ENCODE measurements at places on chromosomes 3 and 15. TPM values are rescaled to one million over a fixed set of nuclear protein-coding genes. Genes with fewer than 3 reads are reported as not detected.

Gene COX17
- polyA plus RNA-seq = 44.9 TPM

Gene GUCA1C
- polyA plus RNA-seq = 0.47 TPM

Gene PROK2
- not detected for polyA plus RNA-seq

Gene SHC4
- 3.4 TPM for polyA plus RNA-seq

Gene RASL12
- polyA plus RNA-seq = 8.6 TPM

Gene TAGLN3
- 1.9 TPM for polyA plus RNA-seq

Gene CHRM5
- polyA plus RNA-seq = 0.17 TPM

Gene A4GNT
- 0.78 TPM for polyA plus RNA-seq

DNA sequence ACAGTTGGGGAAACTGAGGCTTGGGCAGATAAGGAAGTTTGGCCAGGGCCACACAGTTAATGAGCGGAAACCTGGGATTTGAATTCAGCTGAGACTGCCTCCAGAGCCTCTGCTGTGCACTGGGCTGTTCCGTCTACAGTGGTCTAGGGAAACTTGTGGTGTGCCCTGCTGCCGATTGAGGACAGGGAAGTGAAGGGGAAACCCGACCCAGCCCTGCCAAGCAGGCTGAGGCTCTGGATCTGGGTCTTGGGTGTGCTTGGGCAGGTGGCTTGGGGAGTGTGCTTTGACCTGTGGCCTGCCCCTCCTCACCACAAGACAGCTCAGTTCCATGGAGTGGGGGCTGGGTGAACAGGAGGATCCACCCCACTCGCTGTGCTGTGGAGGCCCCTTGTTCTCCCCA, 17.6 kb downstream of the NISCH start:
- DNase-seq = no peak

GRCh38 chr3:195886181-195887141, 21.9 kb downstream of the TNK2 start:
- DNase-seq = no peak

- no peak for DNase-seq
Measured at GRCh38 chr15:47661661-47662180, 55.6 kb upstream of the SEMA6D start.

GRCh38 chr15:47688573-47689086, 28.7 kb upstream of the SEMA6D start:
- no peak for DNase-seq

DNA sequence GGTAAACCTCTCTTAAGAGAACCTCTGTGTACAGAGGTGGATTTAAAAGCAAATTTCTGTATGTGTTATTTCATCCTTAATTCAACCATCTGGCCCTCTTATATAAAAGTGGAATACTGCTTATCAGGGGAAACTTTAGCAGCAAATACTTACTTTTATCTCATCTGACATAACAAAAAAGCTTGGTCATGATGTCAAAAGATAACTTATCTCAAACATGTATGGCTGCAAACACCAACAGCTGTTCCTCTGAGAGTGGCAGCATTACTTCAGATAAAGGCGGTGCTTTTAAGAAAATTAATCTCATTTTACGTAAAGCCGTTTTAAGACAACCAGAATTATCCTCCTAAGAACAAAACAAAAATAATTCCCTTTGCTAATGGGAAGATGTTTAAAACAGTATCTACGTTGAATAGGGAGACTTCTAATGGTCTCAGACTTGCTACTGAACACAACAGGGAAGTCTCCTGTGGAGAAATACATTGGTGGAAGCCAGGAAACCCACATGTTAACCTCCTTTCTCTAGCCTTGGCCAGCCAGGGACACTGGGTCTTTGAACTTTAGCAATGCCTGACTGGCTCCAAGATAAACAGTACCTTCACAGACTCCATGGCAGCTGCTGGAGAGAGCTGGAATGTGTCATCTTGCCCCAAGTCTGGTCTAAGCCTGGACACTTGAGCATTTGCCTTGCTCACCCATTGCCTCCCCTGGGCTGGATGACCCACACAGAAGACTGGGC, 18.1 kb downstream of the ARRDC4 start:
- DNase-seq = no peak

- DNase-seq = no peak
Measured at GRCh38 chr3:104908761-104909160, 457.9 kb upstream of the ALCAM start.

GRCh38 chr3:102017784-102018183, 168.5 kb downstream of the NFKBIZ start:
- DNase-seq = no peak

DNA sequence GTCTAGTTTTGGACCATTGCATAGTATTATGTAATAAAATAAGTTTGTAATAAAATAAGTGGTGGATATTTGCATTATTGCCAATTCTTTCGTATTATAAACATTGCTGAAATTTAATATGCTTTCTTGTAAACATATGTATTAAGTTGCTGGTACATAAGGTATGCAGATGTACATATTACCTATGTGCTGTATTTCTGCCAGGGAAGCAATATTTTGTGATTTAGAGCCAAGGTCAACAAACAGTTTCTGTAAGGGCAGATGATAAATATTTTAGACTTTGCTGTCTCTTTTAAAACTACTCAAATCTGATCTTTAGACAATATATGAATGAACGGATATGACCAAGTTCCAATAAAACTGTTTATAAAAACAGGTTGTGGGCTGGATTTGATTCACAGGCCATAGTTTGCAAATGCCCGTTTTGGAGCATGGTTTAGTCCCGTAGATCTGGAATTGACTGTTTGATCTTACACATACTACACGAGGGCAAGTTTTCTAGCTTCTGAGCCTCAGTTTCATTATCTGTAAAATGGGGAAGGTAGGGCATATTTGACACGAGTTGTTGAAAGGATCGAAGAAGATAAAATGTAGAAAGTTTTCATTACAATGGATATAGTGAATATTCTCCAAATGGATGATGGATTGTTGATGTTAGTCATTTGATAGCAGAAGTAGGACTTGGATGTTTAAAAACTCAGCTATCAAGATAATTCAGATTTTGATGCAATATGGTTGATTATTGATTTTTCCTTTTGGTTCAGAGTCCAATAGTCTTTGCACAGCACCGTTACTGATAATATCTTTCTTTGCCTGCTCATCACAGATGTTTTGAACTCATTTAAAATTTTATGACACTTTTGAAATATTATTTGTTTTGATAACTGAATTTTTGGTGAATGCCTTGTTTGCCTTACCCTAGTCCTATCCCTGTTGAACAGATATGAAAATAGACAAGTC, 394.6 kb downstream of the FEZF2 start:
- DNase-seq = no peak

GRCh38 chr3:48402281-48402732, 27.6 kb downstream of the PLXNB1 start:
- DNase-seq = no peak

GRCh38 chr3:128180913-128181312, 27.6 kb downstream of the EEFSEC start:
- DNase-seq = no peak

- DNase-seq = no peak
Measured at GRCh38 chr3:134503266-134503665, 17.4 kb downstream of the CEP63 start.

GRCh38 chr3:195256639-195257453, 14.1 kb downstream of the XXYLT1 start:
- no peak for DNase-seq

DNA sequence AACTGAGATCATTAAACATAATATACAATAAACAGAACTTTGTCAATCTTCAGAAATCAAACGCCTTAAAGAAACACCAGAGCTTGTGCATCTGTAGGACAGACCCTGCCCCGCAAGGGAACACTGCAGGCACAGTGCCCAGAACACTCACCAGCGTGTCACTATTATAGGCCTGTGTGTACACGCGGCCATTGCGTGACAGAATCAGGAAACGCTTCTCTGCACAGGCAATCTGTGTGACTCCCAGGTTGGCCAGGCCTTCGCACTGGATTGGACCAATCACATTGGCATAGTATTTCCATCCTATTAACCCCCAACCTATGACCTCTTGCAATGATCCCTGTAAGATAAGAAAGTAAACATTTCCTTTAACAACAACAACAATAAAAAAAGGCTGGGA, 52.9 kb downstream of the HERC2 start:
- no peak for DNase-seq

DNA sequence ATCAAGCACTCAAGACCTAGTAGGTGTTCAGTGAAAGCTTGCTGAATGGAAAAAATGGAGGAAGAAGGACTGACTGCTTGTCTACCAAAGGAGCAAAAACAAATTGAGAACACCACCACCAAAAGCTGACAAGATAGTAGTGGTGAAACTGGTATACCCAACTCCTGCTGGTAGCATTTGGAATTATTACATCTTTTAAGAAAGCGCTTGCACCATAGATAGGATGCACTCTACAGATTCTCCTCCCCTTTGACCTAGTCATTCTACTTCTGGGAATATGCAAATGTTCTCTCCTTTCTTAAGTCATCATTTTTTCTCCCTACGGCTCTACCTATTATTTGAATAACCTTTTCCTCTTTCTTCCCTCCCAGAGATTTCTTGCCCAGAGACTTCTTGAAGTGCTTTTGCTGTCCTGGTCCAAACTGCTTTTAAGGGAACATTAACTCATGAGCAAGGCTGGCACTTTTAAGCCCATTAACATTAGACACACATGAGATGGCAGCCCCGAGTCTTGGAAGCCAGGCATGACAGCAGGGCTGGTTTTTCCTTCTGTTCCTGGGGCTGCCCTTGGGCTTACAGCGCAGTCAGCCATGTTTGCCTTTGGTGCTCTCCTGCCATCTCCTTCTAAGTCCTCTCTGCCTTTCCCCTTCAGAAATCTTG, 75.0 kb upstream of the TLE3 start:
- no peak for DNase-seq

DNA sequence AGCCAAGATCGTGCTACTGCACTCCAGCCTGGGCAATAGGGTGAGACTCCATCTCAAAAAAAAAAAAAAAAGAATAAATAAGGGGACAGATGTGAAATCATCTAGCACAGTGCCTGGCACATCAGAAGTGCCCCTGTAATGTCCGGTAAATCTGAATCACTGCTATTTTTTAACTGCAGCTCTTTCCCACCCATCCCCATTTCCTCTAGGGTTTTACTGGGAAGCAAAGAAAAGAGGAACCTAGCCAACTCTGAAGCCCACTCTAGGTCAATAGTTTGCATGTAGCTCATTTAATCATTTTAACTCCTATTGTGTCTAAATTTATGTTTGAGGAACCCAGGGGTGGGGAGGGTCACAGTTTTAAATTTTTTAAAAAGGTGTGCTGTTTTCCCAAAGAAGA, 26.0 kb downstream of the MAGI1 start:
- no peak for DNase-seq

DNA sequence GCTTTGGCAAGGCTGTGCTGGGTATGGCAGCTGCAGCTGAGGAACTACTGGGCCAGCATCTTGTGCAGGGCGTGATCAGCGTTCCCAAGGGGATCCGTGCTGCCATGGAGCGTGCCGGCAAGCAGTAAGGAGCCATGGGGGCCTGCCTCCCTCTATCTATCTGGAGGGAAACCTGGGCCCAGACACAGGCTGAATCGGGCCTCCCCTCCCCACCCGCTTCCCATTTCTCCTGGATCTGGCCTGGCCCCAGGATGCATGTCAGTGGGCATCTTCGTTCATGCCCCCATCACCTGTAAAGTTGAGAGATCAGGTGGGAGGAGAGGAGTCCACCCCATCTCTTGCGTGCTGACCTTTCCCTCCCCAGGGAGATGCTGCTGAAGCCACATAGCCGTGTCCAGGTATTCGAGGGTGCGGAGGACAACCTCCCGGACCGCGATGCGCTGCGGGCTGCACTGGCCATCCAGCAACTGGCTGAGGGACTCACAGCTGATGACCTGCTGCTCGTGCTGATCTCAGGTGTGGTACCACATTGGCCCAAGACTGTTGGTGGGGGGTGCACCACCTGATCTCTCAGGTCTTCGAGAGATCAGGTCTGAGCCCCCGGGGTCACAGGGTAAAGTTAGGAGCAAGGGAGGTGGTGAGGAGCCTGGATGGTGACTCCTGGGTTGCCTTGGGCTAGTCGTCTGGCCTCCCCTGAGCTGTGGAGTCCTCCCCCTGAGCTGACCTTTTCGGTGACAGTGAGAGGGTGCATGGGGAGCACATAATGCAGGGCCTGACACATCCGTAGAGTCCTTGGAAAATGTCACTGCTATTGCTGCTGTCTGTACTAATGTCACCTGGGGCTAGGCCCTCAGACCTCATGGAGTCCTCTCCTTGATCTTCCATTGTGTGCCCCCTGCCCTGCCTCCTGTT, 3.2 kb downstream of the GLYCTK start:
- DNase-seq = no peak

DNA sequence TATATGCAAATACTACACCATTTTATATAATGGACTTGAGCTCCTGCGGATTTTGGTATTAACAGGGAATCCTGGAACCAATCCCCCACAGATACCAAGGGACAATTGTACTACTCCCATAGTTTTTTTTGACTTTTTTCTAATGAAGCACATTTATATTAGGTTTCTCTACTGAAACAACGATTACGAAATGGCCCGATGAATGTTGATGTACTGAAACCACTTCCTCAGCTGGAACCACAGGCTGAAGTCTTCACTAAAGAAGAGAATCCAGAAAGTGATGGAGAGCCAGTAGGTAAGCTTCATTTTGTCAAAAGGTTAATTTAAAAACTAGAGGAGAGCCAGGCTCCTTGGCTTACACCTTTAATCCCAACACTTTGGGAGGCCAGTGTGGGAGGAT, 121.5 kb upstream of the LRRFIP2 start:
- no peak for DNase-seq
